Stimulated activated CD4-positive, alpha-beta T cell treated with anti-CD3 and anti-CD28 coated beads, Interleukin-12 subunit alpha, Interleukin-12 subunit beta, amount 100 ng/mL, for 24 hours (primary cell): ENCODE measurements at places on chromosomes 2 and 18.

GRCh38 chr2:95051626-95052025 is 26.1 kb downstream of the MAL start:
- no peak for DNase-seq

GRCh38 chr2:3151153-3151918 is 226.3 kb downstream of the EIPR1 start:
- no peak for DNase-seq

GRCh38 chr2:57698935-57699449 is 347.6 kb upstream of the VRK2 start:
- no peak for DNase-seq

DNA sequence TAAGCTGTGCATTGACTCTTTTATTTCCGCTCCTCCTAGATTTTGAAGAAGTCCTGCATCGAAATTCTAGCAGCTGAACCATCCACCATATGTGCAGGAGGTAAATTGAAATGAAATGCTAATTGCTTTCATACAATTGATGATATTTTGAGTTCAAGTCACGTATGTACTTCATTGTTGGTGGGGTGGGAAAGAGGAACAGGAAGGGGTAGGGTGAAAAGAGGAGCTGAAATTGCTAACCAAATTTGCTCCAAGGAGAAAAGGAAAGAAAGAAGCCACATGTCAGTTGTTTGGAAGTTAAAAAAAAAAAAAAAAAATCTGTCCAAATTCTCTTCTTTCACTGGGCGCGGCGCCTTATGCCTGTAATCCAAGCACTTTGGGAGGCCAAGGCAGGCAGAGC is 77.8 kb downstream of the ANTXR1 start:
- no peak for DNase-seq

DNA sequence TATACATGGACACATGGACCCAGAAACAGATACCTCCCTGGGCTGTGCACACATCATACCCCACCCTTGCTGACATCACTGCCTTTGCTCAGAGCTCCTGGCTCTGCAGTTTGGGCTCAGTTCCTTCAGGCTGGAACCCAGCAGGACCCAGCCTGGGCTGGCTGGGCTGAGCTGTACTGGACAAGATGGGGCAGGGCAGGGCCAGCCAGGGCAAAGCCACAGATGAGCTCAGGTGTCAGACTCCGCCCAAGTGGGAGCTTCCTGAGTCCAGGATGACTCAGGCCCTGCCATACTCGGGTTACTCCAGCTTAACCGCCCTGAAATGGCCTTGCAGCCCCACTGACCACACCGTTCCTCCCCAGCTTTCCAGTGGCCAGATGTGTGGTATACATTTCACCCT is 284.9 kb downstream of the OSR1 start:
- no peak for DNase-seq
